ENCODE measurements at places on chromosomes 16 and 17.

- DNase-seq: no peak
Measured at GRCh38 chr17:61054436-61054835, 345.2 kb upstream of the TBX2 start.

GRCh38 chr16:11253009-11253994 lies 2.7 kb downstream of the SOCS1 start:
- DNase-seq: no peak

DNA sequence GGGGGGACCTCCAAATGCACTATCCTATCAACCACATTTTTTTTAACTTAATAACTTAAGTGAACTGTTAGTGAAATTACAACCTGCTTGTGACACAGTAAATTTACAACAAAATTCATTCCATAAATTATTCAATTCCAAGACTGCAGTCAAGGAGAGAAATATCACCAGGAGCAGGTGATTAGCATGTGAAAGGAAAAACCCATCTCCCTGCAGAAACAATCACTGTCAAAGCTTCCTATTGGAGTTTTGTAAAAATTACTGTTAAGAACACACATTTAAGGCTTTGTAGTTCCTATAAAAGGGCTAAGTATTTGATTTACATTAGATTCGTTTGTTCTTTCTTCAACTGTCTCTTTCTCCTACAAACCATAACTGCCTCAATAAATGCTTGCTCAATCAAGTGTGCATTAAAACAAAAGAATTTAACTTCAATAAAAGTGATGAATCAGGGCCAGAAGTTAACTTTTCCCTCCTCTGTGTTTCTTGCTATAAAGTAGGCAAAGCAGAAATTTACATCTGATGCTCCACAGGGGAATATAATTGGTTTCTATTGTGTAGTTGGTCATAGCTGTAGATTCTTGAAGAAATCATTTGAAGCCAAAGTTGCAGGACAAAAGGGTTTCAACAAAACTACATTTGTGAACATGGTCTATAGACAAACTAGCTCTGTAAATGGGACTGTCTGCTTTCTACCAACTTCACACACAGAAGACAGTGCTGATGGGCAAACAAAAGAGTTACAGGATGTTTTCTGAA lies 195.1 kb upstream of the PSMD7 start:
- DNase-seq: no peak

- no peak for DNase-seq
Measured at GRCh38 chr17:81267390-81268067, 27.6 kb downstream of the SLC38A10 start.

All from stimulated activated CD4-positive, alpha-beta T cell treated with anti-CD3 and anti-CD28 coated beads, Interleukin-15, amount 100 ng/mL, for 1 hour (primary cell).